ENCODE measurements at places on chromosomes 4 and X.
A peak's percentile ranks its signal among the peaks of the same experiment; 100 is the strongest.

GRCh38 chrX:40439625-40440532 lies 140.9 kb upstream of the ATP6AP2 start:
- DNase-seq, result no peak

DNA sequence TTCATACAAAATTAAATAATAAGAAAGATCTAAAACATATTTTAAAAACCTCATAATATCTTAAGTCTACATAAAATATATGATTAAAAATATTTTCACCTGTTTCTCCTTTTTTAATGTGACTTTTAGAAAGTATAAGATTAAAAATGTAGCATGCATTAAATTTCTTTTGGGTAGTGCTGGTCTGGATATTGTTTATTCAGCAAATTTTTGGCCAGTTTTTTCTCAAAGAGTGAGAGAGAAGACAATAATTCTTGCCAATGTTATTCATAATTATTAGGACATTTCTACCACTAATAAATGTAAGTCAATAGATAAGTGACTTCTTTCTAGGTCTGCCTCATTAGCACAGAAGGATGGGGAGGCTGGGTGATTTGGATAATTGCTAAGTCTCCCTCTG lies 14.1 kb downstream of the MAGEB1 start:
- DNase-seq, result no peak

DNA sequence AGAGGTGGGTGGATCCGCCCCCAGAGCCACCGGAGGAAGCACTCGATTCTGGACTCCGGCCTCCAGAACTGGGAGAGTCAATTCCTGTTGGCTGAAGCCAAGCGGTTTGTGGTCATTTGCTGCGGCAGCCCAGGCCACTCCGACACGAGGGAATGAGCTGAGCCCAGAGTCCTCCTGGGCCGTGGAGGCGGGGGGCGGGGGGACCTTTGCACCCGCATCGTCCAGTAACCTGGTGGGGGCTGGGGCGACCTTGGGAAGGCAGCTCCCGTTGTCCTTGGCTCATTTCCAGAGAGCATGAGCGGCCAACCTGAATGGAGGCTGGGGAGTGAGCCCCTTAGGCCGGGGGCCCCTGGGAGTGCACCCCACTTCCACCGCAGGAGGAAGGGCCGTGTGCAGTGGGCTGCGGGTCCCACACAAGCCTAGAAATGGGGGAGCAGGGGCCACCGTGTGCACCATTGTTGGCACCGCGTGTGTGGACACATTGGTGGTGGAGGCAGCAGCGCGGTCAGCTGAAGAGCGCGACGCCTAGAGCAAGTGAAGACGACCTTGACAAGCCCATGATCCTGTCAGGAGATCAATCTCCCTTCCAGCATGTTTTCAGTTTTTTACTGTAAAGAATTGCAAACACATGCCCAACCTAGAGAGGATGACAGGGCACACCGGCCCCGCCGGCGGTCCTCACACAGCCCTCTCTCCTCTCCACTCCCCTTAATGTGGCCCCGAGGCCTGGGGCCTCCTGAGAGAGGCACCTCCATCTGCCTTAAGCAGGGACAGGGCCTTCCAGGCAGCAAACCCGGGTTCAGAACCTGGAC lies 19.9 kb upstream of the DUSP9 start:
- no peak for DNase-seq

- no peak for DNase-seq
These were observed 1.8 kb downstream of the NLGN4X start for GRCh38 chrX:6226596-6227452.

DNA sequence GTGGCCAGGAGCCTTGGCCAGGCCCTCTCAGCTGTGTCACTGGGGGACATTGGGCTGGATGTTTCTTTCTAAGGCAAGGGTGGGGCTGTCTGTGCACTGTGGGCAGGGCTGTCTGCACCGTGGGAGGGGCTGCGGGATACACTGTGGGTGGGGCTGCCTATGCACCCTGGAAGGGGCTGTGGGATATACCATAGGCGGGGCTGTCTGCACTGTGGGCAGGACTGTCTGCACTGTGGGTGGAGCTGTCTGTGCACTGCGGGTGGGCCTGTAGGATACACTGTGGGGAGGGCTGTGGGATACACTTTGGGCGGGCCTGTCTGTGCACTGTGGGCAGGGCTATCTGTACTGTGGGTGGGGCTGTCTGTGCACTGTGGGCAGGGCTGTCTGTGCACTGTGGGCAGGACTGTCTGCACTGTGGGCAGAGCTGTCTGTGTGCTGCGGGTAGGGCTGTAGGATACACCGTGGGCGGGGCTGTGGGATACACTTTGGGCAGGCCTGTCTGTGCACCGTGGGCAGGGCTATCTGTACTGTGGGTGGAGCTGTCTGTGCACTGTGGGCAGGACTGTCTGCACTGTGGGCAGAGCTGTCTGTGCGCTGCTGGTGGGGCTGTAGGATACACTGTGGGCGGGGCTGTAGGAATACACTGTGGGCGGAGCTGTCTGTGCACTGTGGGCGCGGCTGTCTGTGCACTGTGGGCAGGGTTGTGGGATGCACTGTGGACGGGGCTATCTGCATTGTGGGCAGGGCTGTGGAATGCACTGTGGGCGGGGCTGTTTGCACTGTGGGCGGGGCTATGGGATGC lies 31.1 kb downstream of the ACOX3 start:
- peak; percentile 24 for DNase-seq

DNA sequence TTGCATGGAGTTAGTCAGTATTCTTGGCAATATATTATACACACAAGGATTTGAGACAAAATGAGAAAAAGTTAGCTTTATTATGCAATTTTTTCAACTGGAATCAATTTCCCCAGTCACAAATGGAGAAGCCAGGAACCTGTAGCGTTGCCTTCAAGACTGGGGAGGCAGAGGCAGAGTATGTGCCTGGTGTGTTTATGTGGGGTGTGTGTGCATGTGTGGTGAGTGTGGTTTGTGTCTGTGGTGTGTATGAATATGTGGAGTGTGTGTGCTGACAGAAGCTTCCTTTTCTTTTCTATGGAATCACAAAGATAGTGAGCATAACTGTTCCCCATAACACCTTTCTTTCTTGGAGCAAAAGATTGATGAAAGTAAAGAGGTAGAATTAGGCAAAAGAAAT lies 37.0 kb downstream of the TNIP3 start:
- DNase-seq, result no peak

GRCh38 chrX:116462822-116463221 lies at the start of gene CT83:
Gene CT83 (minus strand): TSS chrX:116462976. CDS start chrX:116462856, 120 bp downstream.
- no peak for DNase-seq

GRCh38 chr4:89212666-89213381 lies 94.8 kb downstream of the GPRIN3 start:
- DNase-seq, result no peak
